ENCODE measurements at places on chromosomes 12 and 14. TPM values are rescaled to one million over a fixed set of nuclear protein-coding genes. Genes with fewer than 3 reads are reported as not detected.
A peak's percentile ranks its signal among the peaks of the same experiment; 100 is the strongest.

Gene ARHGDIB
- 768 TPM for total RNA-seq

- DNase-seq: no peak
- no peaks in the 10 kb centered on the region for H3K27me3 ChIP-seq
- no peaks in the 10 kb centered on the region for H3K36me3 ChIP-seq
- no peaks in the 10 kb centered on the region for H3K4me1 ChIP-seq
Observed at GRCh38 chr14:51165415-51165814, 70.5 kb upstream of the TRIM9 start.

GRCh38 chr12:51785906-51786305 lies 62.6 kb downstream of the FIGNL2 start:
- no peaks in the 10 kb centered on the region for H3K4me1 ChIP-seq
- DNase-seq: no peak
- H3K4me3 ChIP-seq: no peak overlapping the region
- H3K27ac ChIP-seq: no peak overlapping the region

DNA sequence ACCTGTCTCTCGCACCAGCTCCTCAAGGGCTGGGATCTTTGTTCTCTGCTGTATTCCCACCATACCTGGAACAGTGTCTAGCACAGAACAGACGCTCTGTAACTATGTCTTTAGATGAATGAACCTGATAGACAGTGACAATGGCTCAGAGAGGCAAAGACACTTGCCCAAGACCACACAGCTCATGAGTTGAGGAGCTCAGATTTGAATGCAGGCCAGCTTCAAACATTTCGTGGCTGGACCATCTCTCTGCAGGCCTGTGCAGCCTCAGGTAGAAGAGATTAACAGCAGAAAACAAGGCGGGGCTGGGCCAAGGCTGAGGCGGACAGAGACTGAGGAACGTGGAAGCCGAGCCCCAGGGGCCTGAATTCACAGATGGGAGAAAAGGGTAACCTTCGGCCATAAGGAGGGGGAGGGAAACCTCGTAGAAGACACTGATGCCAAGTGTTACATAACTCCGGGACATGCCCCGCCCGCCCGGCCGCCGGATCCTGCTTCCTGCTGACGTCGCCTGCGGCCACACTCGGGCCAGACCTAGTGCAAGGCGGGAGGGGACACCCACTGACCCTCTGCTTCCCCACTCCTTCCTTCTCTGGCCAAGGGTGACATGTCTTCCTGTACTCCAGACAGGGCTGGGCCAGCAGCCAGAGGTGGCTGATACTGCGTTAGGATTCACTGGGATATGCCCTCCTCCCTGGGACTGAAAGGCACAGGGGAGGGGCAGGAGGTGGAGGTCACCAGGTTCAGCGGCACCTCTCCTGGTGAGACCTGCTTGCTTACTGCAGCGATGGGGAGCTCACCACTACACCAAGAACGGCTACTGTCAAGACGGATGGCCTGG lies 86.8 kb downstream of the RFLNA start:
- no peaks in the 10 kb centered on the region for H3K4me1 ChIP-seq
- H3K27ac ChIP-seq: no peak overlapping the region
- peaks cover 28% of the 10 kb centered on the region for H3K36me3 ChIP-seq

DNA sequence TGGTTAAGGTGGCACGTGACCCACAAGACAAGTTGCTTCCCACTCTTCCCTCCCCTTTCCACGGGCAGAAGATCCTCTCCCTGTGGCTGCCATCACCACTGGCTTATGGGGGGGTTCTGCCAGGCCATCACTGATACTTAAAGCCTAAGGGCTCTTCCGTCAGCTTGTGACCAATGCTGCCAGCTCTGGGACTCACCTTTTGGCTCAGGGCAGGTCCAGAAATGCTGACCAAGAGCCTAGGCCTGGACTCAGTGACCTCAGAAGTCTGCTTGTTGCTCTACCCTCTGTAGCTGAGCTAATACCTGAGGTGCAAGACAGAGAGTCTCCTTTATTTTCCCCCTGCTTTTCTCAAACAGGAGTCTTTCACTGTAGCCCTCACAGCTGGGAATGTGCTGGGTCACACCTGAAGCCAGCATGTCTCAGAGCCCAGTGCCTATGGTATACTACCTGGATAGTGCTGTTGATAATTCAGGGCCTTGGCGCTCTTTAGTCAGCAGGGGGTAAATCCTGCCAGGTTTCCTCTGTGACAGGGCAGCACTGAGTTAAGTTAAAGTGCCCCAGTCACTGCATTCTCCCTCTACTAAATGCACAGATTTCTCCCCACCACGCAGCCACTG lies 19.7 kb downstream of the FGD4 start:
- no peaks in the 10 kb centered on the region for H3K4me1 ChIP-seq
- no peaks in the 10 kb centered on the region for H3K27me3 ChIP-seq
- DNase-seq: no peak

Gene WSCD2
- not detected for total RNA-seq

DNA sequence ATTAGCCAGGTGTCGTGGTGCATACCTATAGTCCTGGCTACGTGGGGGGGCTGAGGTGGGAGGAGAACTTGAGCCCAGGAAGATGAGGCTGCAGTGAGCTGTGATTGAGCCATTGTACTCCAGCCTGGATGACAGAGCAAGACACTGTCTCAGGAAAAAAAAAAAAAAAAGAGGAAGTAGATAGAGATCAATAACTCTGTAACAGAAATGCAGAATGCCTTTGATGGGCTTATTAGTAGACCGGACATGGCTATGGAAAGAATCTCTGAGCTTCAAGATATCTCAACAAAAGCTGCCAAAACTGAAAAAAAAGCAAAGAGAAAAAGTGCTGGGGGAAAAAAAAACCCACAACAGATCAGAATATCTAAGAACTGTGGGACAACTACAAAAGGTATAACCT lies 37.5 kb downstream of the GPR68 start:
- no peak overlapping the region for H3K27ac ChIP-seq
- DNase-seq: no peak
- no peak overlapping the region for H3K4me3 ChIP-seq
- H3K27me3 ChIP-seq: no peaks in the 10 kb centered on the region
- peaks cover 4% of the 10 kb centered on the region for H3K36me3 ChIP-seq
- peaks cover 25% of the 10 kb centered on the region for H3K4me1 ChIP-seq

- no peak overlapping the region for H3K4me3 ChIP-seq
- no peaks in the 10 kb centered on the region for H3K27me3 ChIP-seq
- no peak overlapping the region for H3K27ac ChIP-seq
- no peaks in the 10 kb centered on the region for H3K4me1 ChIP-seq
Observed at GRCh38 chr14:53330441-53330840, 177.3 kb upstream of the DDHD1 start.

Gene SOX5
- not detected for total RNA-seq

- H3K27me3 ChIP-seq: no peaks in the 10 kb centered on the region
- H3K4me3 ChIP-seq: no peak overlapping the region
- no peak overlapping the region for H3K27ac ChIP-seq
Observed at GRCh38 chr14:65180725-65181025, 78.4 kb upstream of the MAX start.

DNA sequence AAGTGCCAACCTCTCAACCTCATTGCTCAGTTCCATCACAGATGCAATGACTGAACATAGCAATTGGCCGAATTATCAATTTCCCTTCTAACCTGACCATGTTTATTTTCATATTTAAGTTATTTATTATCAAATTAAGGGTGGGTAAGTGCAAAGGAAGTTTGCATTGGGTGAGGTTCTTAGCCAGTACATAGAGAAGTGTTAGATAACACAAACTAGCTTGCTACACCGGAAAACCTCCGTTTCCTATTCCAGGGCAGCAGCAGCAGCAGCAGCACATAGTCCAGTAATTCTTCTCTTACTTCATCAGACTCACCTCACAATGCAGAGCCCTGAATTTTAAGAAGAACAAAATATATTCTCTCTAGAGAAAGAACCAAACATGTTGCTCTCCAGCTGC lies 200.5 kb upstream of the OR4E1 start:
- H3K4me3 ChIP-seq: peak overlapping the region; percentile 11
- no peak for DNase-seq
- H3K27ac ChIP-seq: peak overlapping the region; percentile 18
- H3K27me3 ChIP-seq: no peaks in the 10 kb centered on the region
- no peaks in the 10 kb centered on the region for H3K36me3 ChIP-seq

DNA sequence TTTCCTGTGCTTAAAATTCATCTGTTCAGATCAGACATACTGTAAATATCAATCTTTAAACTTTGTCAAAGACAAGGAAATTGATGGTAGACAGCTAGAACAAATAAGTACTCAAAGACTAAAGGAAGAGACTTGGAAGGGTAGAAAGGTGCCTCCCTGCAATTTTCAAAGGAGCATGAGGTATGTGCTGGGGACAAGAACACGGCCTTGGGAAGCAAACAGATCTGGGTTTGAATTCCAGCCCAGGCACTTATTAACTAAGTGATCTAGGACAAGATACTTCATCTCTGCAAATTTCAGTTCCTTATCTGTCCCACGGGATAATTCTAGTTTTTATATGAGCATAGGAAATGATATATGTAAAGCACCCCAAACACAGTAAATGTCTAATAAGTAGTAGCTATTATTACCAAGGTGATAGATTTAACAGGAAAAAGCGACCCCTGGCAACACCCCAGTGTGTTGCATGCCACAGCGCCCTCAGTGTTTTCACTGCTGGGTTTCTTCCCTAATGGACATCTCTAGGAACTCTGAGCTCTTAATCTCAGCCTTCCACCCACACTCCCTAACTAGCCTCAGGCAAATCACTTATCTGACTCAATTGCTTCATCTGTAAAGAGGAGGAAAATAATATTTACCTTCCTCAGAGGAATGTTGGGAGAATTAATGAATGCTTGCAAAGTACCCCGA lies 44.7 kb upstream of the BMP4 start:
- H3K27ac ChIP-seq: no peak overlapping the region
- DNase-seq: no peak
- H3K27me3 ChIP-seq: no peaks in the 10 kb centered on the region
- H3K36me3 ChIP-seq: no peaks in the 10 kb centered on the region
- H3K4me1 ChIP-seq: no peaks in the 10 kb centered on the region

DNA sequence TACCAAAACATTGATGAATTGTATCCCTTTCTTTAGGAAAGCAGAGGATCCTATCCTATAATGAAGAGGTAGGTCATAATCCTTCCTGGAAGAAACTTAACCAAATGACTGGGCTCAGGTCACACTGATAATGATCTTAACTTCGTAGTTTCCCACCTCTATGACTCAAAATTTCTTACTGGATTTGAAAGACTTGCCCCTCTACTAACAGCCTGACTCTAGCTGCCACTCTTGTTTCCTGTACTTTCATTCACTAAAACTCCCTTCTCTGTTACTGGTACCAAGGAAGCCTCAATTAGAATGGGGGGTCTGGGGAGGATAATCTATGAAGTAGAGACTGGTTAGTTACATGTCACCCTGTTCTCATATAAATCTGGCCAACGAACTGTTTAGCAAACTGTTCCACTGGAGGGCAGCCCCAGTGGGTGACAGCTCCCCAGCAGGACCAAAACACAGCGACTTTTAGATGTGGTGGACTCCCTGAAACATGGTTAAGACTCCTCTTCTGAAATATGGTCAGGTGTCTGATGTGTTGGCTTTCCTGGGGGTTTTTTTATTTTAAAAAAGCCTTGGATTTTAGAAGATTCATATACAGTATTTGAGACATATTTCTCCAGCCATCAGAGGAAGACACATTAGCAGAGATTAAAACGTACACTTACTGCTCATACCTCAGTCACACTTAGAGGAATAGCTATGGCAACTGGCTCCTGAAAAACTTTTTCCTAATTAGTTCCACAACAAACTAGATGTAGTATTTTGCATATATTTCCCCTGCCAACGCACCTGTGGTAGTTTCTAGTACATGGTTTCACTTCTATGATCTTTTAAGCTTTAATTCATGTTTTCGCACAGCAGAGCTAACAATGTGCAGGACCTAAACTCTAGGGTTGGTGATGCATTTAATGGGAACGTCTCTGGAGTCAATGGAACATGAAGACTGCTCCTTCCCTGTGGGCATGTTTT lies 72.3 kb downstream of the ACADS start:
- no peak overlapping the region for H3K4me3 ChIP-seq

Gene FAM186B
- 0.22 TPM for total RNA-seq

Gene TAS2R7
- not detected for total RNA-seq

Gene CACNA1C
- total RNA-seq: 0.06 TPM

GRCh38 chr12:2773199-2773875 lies 21.4 kb upstream of the FKBP4 start:
- H3K36me3 ChIP-seq: no peaks in the 10 kb centered on the region
- DNase-seq: no peak
- no peak overlapping the region for H3K27ac ChIP-seq
- H3K27me3 ChIP-seq: no peaks in the 10 kb centered on the region

DNA sequence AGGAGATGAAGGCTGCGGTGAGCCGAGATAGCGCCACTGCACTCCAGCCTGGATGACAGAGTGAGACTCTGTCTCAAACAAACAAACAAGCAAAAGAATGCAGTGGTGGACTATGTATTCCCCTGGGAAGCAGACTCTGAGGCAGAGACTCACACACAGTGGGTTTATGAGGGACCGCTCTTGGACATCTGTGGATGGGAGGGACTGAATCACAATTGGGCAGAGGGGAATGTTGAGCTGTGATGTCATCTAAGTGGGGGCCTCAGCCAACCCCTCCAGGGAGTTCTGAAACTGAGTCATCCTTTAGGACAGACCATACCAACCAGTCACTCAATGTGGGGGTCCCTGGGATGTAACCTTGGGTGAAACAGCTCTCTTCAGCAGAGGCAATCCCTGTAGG lies 151.0 kb downstream of the SUDS3 start:
- no peak for DNase-seq
- H3K36me3 ChIP-seq: no peaks in the 10 kb centered on the region
- no peaks in the 10 kb centered on the region for H3K27me3 ChIP-seq
- H3K4me3 ChIP-seq: no peak overlapping the region
- H3K4me1 ChIP-seq: no peaks in the 10 kb centered on the region
- no peak overlapping the region for H3K27ac ChIP-seq

Gene GLT1D1
- not detected for total RNA-seq

Gene CDH24
- total RNA-seq: 1.6 TPM

DNA sequence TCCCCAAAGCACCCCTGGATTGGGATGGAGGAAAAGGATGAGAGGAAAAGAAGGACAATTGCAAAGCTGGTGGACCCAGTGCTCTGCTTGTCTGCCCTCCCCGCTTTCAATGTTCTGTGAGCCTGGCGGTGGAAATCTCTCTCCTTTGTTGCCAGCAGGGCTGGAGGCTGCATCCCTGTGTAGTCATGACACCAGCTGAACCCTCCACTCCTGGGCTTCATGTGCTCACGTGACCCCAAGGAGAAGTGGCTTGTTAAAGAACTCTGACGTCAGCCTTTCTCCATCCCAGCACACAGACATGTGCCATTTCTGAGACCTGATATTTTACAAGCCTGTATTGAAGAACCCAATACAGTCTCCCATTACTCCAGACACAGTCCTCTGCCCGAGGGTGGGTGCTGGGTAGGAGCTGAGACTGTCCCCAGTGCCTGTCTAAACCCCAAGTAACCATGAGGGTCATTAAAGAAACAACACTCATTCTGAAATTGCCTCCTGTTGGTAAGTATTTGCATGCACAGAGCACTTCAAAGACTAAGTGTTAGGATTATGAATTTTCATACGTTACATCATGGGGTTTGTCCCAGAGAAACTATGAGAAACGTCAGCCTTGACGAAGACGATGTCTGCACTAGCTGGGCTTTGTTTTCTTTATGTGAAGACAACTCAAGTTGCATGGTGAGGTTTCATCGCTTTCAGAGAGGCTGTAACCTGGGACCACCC lies 21.7 kb downstream of the GALNT16 start:
- DNase-seq: no peak
- H3K4me3 ChIP-seq: no peak overlapping the region
- H3K36me3 ChIP-seq: no peaks in the 10 kb centered on the region
- H3K4me1 ChIP-seq: no peaks in the 10 kb centered on the region

Gene MANSC1
- total RNA-seq: 0.35 TPM

GRCh38 chr14:33349871-33350270 lies 411.2 kb downstream of the NPAS3 start:
- H3K27ac ChIP-seq: no peak overlapping the region
- no peaks in the 10 kb centered on the region for H3K4me1 ChIP-seq
- H3K4me3 ChIP-seq: no peak overlapping the region

Gene UBR7
- 17.5 TPM for total RNA-seq

Gene SIRT4
- 5.9 TPM for total RNA-seq

Gene LRTM2
- not detected for total RNA-seq

Gene GALNT8
- 1.3 TPM for total RNA-seq
